ENCODE measurements at places on chromosomes 5 and 9.

- no peak for DNase-seq
Observed at GRCh38 chr9:129908906-129909305, 73.6 kb downstream of the USP20 start.

GRCh38 chr9:126791406-126792230, 13.2 kb upstream of the ZBTB43 start:
- DNase-seq: no peak

- no peak for DNase-seq
Observed at GRCh38 chr5:159058716-159059636, 40.7 kb downstream of the EBF1 start.

- no peak for DNase-seq
Observed at GRCh38 chr5:170289764-170290163, 7.8 kb downstream of the LCP2 start.

- DNase-seq: no peak
Observed at GRCh38 chr5:102583276-102584124, 84.7 kb upstream of the SLCO6A1 start.

DNA sequence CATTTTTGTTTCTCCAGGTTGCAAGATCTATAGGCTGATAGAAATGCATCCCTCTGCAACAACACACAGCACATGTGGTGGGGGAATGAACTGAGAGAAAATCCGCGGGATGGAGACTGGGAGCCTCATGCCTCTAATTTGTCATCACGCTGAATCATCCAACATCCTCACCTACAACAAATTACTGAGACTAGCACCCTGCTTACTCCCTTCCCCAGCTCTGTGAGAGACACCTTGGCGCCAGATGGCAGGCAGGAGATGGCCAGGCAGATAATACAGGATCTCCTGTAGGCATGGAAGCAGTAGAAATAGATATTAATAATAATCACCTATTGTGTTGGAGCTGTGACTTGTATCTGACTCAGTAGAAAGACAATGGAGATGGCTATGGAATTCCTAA, 276.9 kb downstream of the SEMA5A start:
- DNase-seq: no peak

- DNase-seq: no peak
Observed at GRCh38 chr5:142982821-142983200, 212.6 kb downstream of the ARHGAP26 start.

DNA sequence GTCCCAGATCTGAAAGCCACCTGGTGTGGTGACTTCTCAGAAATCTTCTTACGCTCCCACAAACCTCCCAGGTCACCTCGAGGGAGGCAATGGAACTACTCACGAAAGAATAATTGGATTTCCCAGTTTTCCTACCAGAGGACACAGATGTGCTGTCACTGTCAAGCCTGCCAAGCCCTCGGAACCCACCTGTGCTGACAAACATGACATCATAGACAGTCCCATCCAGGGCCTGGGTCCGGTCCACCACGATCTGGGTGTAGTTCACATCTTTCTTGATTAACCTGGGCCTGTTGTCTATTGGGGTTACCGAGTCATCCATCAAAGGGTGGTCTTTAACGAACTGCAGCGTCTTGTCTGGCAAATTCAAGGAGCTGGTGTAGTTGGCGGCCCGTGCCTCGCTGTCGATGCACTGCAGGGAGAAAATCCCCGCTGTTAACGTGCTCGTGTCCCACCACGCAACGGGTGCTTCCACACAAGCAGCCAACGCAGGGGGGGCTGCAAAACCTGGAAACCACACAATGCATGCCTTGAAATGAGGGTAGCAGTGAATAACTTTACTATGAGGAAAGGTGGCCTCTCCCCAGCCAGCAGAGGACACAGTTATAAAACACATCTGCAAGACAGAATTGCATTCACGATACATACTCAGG, 69.0 kb downstream of the SECISBP2 start:
- no peak for DNase-seq

DNA sequence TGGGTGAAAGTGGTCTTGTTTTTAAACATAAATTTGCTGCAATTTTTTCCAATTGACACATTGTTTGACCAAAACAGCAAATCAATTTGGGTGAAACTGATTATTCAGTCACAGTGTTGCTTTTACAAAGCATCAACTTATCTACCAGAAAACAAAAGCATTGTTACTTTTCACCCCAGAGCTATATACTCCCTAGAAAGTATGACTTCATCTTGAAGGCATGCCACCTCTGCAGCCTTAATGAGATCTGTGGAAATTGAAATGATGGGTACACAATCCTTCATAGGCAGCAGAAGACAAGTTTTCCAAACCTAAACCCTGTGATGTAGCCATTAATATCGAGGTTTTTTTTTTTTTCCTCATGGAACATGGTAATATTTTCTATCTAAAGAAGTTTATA, 615.9 kb downstream of the CHSY3 start:
- DNase-seq: no peak

GRCh38 chr9:129497005-129497812, 123.7 kb downstream of the C9orf50 start:
- DNase-seq: no peak

DNA sequence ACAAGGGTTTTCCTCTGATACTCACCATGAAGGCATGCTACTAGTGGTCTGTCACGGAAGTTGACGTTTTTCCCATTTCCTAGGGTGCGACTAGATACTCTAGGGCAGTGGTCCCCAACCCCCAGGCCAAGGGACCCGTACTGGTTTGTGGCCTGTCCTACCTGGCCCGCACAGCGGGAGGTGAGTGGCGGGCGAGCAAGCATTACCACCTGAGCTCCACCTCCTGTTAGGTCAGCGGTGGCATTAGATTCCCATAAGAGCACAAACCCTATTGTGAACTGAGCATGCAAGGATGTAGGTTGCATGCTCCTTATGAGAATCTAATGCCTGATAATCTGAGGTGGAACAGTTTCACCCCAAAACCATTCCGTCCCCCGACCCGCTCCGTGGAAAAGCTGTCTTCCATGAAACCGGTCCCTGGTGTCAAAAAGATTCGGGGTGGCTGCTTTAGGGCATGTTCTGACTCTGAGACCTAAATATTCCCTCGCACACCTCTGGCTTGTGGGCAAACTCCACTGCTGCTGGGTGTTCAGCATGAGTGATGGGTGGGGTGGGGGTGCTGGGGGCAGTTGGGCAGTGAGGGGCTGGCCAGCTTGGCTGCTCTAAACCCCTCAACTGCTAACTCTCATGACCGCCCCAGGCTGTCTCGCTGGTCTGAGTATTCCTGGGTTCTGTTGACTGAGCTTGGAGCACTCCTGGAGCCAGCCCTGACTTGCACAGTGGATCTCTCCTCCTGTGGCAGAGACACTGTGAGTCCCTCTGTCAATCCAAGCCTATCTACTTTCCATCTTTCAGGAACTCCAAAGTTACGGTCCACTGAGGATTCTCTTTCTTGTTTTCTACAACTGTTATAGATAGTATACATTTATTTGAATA, 78.3 kb upstream of the NEK6 start:
- no peak for DNase-seq

- no peak for DNase-seq
Observed at GRCh38 chr5:115022303-115022702, 147.4 kb downstream of the TRIM36 start.

DNA sequence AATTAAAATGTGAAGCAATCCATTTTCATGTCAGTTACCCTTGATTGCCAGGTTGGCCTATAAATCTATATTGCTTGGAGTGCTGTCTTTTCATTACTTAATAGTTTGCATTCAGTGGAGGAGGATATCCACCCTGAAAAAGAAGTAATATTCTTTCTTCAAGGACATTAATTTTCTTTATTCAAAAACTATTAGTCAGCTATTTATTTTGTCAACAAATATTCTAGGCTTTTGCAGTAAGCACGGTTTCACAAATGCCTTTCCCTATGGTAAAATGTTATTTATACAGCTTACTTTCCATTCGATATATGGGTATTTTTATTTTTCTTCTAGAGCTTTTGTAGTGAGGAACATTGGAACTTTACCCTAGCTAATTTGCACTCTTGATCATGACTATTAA, 1176.9 kb upstream of the NUDT12 start:
- no peak for DNase-seq

GRCh38 chr5:54738118-54738972, 220.8 kb downstream of the SNX18 start:
- no peak for DNase-seq

DNA sequence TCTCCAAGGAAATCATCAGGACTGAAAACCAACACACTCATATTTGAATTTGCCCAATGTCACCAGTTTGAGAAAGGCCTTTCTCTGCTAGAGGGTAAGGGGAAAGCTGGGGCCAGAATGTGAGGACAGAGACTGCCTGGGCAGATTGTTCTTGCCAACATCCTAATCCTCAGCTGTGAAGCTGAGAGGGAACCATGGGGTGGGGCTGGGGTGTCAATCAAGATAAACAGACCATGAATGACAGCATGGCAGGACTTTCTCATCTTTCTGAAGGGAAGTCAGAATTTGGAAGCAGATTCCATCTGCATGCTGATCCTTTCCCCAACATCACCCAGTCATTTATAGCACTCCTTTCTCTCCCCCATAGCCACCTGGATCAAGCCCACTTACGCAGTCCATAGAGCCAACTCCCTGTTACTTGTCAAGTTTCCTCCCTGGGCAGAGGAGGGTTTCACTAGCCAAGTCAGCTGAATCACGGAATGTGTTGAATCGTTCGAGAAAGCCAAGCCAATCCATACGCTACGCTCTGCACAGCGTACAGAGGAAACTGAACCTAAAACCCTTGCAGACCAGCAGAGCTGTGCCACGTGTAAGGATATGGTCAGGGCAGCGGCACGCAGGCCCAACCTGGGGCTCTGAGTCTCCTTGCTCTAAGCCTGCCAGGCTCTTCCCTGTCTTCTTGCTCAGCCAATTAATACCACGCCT, 14.9 kb downstream of the GLDC start:
- DNase-seq: no peak

DNA sequence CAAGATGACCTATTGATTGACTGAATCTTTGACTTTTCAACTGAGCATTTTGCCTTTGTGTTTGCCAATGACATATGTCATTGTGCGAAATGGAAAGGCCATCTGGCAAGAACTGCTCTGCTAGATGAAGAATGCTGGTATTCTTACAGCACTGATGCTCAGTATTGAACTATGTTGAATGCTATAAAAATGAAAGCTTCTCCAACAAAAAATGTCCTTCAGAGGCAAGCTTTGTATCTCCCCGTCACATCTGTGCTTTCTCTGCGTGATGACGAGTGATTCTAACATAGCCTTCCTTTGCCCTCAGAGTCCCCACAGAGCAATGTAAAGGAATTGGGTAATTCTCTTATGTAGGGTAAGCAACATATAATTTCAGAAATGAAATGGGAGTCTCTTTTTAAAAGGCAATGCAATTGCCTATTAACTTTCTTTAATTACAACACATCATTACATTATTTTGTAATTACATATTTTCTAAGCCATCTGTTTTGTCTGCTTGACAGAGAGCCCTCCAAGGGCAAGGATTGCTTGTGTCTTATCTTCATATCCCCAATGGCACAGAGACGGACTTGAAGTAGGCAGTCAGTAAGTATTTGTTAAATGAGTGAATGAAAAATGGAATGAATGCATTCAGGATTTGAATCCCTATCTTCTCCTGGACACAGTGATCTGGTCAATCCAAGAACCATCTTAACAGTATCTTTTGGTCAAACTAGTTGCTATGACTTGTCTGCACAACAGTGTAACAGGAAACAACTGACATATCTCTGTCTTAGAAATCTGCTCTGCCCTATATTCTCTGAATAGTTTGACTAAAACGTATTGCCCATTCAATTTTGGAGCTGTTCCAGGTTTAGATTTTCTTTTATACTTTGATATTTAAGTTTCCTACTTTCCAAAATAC, 46.1 kb downstream of the ENC1 start:
- no peak for DNase-seq

DNA sequence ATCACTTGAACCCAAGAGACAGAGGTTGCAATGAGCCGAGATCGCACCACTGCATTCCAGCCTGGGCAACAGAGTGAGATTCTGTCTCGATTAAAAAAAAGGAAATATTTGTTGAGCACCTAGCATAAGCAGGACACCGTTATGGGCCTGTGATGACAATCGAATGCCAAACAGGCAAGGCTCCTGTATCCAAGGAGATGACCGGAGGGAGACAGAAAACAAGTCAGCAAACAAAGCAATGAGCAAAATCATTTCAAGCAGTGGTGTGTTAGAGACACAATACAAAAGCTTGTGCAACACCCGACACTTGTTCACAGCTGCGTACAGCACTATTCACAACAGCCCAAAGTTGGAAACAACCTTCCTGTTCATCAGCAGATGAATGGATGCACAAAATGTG, 87.1 kb upstream of the CPEB4 start:
- DNase-seq: no peak

GRCh38 chr5:78504704-78505677, 143.6 kb downstream of the LHFPL2 start:
- no peak for DNase-seq

DNA sequence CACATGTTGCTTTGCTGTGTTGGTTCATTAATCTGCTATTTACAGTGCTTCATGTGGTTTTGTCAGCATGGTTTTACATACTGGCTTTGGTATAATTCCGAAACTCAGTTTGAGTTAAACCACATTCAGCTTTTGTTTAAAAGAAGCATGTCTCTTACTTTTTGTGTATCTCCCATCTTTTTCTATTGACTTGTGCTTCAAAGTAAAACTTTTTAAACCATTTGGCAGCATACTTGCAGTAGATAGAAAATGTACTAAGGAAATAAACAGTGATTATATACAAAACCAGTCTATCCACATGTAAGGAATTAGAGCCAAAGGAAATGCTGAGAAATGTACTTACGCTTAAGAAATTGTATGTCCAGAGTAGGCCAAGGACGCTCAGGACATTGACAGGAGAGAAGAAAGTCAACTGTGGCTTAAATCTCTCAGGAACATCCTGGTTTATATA, 286.9 kb downstream of the ARHGEF28 start:
- DNase-seq: no peak

DNA sequence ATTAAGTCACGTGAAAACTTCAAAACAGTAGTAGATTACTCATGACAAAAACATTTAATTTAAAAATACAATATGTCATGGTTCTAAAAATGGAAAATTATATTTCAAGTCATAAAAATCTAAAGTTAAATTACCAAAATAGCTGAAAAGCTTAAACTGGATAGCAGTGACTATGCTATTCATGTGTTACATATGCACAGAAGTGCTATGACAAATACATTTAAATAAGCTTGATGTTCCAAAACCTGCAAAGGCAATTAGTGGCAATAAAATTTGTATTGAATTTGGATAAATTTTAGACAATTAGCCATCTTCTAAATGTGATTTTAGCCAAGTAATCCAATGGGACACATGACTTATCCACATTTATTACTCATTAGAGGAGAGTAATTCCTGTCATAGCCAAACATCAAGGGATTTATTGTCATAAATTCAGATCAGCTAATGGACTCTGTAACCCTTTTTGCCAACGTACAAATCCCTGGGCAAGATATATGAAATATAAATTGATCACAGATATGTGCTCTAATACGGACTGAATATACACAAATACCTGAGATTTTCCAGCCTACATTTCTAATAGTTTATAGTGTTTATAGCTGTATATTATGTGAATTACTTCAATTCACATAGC, 419.4 kb downstream of the ISL1 start:
- no peak for DNase-seq

- no peak for DNase-seq
Observed at GRCh38 chr5:113271015-113271414, 163.8 kb downstream of the TSSK1B start.

GRCh38 chr5:144017119-144017518, 153.3 kb downstream of the YIPF5 start:
- DNase-seq: no peak

- DNase-seq: no peak
Observed at GRCh38 chr9:124699575-124699974, 71.5 kb downstream of the NR6A1 start.

- no peak for DNase-seq
Observed at GRCh38 chr9:115032296-115032695, 85.7 kb downstream of the TNC start.
